ENCODE measurements at places on chromosomes 6 and 20.

GRCh38 chr6:138719744-138720143 lies 53.8 kb upstream of the CCDC28A start:
- DNase-seq = no peak

DNA sequence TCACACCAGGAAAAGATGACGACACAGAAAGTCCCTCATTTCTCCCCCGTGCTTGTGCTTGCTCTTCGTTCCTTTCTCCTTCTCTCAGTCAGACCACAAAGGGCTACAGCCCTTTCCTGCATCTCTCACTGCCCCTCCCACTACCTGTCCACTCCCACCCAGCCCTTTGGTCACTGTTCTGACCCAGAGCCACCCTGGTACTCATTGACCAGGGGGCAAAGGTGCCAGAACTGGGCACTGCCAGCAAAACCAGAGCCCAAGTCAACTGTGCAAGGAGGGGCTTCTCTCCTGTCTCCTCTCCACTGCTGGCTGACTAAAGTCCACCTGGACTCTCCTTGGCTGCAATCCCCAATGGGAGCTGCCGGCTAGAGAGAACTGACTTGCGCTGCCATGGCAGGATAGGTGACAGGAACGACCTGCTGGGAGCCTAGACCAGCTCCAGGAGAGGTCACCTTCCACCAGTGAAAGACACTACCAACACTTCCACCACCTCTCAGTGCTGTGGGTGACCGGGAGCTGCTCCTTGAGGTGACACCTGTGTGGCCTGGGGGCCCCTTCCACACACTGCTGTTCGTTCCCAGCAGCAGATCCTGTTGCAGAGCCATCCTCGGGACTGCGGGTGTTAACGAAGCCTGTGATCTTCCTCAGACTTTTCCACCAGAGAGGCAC lies 32.8 kb downstream of the KCNK17 start:
- no peak for DNase-seq

GRCh38 chr6:112370946-112371345 lies 23.8 kb downstream of the RFPL4B start:
- no peak for DNase-seq

- DNase-seq = no peak
Measured at GRCh38 chr20:9474835-9475415, 39.5 kb upstream of the LAMP5 start.

DNA sequence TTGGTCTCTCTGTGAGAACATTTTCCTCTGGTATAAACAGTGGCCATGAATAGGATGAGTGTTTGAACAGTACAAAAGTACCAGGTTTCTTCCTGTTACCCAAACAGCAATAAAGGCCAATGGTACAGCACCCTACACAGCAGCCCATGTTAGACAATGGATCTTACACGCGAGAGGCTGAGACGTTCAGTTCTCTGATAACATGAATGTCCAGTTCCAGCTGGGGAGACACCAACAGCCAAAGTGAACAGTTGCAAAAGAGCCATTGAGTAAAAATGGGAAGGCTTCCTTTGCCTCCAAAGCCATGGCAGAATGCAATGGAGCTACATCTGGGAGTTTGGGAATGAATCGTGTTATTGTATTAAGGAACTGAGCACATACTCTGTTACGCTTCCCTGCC lies 246.8 kb upstream of the SGK1 start:
- no peak for DNase-seq

- DNase-seq = no peak
Measured at GRCh38 chr6:122798099-122798641, 9.1 kb downstream of the SMPDL3A start.

DNA sequence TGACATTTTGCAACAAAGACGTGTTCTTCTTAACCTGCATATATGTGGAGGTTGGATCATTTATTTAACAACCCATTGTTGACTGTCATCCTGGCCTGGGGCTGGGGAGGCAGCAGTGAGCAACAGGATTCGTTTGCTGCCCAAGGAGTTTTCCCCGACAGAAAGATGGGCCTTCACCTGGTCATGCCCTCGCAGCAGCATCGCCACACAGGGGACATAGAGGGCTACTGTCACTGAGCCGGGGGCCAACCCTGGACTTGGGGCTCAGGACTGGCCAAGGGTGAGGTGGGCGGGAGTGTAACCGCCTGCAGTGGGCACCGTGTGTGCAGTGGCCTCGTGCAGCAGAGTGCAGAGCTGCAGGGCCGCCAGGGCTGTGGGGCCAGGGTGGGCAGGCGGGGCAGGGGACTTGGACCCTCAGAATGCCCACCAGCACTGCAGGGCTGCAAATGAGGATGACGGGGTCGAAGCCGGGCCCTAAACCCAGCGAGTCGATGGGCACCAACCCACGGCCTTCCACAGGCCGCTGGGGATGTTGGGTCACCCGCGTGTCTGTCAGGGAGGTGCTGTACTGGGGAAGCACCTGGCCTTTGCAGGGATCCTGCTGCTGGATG lies 11.8 kb downstream of the DUSP22 start:
- DNase-seq = no peak

DNA sequence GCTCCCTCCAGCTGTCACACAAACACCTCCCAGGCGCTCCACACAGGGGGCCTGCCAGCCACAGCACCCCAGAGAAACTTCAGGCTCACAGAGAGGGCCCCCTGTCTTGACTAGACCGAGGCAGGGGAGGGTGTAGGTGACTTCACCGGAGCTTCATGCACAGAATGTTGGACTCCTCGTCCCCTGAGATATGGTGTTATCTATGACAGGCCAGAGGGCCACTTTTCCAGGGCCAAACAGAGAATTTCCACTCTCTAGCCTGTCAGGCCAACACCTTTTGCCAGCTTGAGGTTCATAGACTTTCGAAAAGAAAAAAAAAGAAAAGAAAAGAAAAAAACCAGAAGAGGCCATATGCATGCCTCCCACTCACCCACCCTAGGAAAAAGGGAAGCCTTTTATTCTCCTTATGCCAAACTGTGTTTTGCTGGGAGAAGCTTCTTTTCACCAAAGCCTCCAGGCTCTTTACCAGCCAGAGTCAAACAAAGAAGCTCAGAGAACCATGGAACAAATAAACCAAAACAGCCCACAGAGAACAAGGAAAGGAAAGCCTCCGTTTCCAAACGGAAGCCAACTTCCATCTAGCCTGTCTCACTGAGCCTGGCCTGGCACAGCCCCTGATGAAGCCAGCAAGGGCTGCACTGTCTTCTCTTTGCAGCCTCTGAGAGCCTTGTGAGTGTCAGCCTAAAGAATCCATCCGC lies 313.2 kb upstream of the JARID2 start:
- no peak for DNase-seq

- DNase-seq = no peak
Measured at GRCh38 chr20:1718604-1719384, 61.2 kb upstream of the SIRPG start.

Measured in cerebellar nuclear complex (tissue), 1 donor.